ENCODE measurements at places on chromosomes 7 and 10.

- DNase-seq, result no peak
Measured at GRCh38 chr7:155972651-155973390, 160.6 kb upstream of the SHH start.

- no peak for DNase-seq
Measured at GRCh38 chr7:156514851-156515250, 125.7 kb upstream of the RNF32 start.

- no peak for DNase-seq
Measured at GRCh38 chr7:32586291-32587221, 91.3 kb downstream of the AVL9 start.

DNA sequence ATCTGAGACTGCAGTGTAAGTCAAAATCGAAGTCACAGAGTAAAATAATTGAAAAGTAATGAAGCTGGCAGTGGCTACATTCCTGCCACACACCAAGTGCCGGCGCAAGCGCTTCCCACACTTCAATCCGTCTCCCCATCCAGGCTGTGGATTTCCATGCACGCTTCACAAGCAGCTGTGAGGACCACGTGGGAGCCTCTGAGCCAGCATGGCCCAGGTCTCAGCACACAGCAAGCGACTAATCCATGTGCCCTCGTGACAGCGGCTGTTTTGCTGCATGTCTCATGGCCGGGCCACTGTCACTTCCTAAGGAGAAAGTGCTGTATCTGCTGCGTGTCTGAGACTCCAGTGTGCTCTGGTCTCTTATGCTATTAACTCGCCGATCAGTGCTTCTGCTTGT lies 566.9 kb downstream of the DNAJB6 start:
- DNase-seq, result no peak

GRCh38 chr10:56359837-56360236 lies 1.2 kb downstream of the ZWINT start:
- DNase-seq, result no peak

- DNase-seq, result no peak
Measured at GRCh38 chr10:84634636-84635035, 306.2 kb downstream of the CCSER2 start.

GRCh38 chr7:77524731-77525130 lies 12.4 kb upstream of the PTPN12 start:
- DNase-seq, result no peak

- DNase-seq, result no peak
Measured at GRCh38 chr10:18659819-18660535, 746 bp downstream of the ARL5B start.

GRCh38 chr10:116787053-116787659 lies 44.8 kb upstream of the HSPA12A start:
- DNase-seq, result no peak

DNA sequence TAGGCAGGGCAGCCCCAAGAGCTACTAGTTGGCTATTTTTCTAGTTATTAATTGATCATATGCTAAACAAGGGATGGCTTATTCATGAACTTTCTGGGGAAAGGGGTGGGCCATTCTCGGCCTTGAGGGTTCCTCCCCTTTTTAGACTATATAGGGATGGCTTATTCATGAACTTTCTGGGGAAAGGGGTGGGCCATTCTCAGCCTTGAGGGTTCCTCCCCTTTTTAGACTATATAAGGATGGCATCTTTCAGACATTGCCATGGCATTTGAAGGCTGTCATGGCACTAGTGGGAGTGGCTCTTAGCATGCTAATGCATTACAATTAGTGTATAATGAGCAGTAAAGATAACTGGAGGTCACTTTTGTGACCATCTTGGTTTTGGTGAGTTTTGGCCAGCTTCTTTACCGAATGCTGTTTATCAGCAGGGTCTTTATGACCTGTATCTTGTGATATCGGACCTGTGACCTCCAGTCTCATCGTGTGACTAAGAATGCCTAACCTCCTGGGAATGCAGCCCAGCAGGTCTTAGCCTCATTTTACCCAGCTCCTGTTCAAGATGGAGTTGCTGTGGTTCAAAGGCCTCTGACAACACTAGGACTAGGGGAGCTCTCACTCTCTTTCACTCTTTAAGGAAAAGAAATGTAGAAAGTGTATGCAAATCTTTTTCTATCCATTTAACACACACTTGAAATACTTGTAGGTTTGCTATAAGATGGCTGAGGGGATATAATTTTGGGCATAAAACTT lies 7.8 kb downstream of the FHIP2A start:
- DNase-seq, result no peak

GRCh38 chr7:155625557-155625956 lies 18.9 kb upstream of the RBM33 start:
- DNase-seq, result no peak

DNA sequence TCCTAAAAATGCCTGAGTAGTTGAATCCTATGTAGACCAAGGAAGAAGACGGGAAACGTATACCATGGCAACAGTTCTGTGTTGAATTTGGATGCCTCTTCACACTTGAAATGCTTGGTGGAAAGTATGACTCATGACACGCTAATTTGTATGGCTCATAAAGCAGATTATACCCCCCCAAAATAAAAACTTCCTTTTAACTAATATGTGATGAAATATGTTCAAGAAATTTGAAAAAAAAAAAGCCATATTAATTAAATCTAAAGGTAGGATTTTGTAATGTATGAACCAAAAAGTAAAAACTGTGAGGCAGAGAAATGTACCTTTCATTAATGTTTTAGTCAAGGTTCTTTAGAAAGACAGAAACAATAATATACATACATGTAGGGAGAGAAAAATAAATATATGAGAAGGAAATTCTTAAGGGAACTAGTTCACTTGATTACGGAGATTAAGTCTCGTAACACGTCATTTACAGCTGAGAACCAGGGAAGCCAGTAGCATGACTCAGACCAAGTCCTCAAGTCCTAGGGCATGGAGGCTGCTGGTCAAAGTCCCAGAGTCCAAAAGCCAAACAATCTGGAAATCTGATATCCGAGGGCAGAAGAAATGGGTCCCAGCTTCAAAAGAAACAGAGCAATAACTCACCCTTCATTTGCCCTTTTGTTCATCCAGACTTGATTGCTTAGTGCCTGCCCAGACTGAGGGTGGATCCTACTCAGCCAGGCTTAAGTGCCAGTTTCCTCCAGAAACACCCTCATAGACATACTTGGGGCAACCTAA lies 485.1 kb downstream of the SEMA3D start:
- no peak for DNase-seq

DNA sequence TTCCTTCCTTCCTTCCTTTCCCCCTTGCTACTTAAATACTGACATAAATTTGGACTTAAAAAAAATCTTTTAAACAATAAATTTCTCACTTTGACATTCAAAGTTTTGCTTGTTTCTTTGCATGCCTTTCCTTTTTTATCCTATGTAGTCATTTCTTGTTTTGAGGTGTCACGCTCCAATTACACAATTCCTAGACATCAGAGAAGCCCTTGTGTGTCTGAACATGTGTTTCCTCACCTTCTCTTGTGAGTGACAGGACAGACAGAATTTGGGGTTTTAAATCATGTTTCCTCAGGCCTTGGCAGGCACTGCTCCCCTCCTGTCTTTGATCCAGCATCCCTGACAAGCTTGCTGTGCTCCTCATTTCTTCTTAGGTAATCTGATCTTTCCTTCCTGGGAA lies 91.3 kb downstream of the CYTH3 start:
- DNase-seq, result no peak

- no peak for DNase-seq
Measured at GRCh38 chr7:102979670-102980069, 66.9 kb downstream of the LRRC17 start.

DNA sequence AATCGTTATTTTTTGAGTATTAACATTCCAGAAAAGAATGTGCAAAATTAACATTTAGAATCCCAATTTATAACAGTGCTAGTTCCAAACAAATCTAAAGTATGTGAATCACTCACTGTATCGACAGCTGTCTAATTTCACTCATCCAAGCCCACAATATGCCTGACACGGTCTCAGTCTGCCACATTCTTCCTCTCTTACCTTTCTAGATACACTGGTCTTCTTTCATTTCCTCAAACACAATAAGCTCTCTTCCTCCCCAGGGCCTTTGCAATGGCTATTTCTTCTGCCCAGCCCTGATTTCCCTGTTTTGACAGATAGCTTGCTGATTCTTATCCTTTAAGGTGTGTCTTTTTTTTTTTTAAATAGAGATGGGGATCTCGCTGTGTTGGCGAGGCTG lies 48.8 kb downstream of the UBE2H start:
- no peak for DNase-seq

DNA sequence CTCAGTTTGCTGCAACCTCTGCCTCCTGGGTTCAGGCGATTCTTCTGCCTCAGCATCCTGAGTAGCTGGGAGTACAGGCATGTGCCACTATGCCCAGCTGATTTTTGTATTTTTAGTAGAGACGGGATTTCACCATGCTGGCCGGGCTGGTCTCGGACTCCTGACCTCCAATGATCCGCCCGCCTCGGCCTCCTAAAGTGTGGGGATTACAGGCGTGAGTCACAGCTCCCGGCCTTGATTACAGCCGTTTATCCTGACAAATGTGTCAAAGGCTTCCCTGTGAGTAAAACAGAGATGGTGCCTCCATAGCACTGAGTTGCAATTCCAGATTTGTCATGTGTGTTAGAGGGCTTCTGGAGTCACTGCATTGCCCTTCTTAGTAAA lies 273.7 kb downstream of the CCDC3 start:
- no peak for DNase-seq

DNA sequence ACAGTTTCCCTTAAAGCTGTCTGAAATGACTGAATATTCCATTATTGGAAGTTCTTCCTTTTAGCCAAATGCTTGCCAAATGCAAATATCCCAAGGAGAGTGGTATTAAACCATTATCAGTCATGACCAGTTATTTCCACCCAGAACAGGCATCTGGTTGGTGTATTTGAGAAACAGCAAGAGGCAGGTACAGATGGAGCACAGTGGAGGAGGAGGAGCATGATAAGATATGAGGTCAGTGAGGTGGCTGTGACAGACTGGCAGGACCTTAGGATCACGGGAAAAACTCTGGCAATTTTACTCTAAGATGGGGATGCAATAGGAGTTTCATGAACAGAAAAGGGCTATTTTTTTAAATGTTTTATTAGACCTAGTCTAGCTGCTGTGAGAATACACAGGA lies 6.4 kb downstream of the HEPACAM2 start:
- no peak for DNase-seq

DNA sequence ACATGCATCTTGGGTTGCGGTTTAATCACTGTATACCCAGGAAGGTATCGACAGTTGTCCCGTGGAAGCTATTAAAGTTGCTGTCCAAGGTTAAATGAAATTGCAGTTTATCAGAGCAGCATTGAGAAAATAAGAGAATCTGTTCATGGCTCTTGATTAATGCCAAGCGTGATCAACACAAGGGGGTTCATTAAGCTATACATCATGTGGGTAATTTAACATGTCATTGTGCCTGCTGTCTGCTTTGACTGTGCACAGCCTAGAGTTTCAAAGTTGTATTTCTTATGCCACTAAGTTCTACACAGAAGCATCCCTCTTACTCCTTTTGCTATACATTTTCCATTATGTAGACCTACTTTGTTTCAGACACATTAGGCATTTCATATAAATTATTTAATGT lies 74.8 kb upstream of the SP8 start:
- no peak for DNase-seq

- DNase-seq, result no peak
Measured at GRCh38 chr7:88515301-88515700, 208.6 kb upstream of the STEAP4 start.

Measured in keratinocyte (primary cell).